Stimulated activated naive CD4-positive, alpha-beta T cell (primary cell): ENCODE measurements at places on chromosomes 16 and 17.

GRCh38 chr17:77287432-77288068 lies 146.8 kb downstream of the SEC14L1 start:
- DNase-seq, result no peak

DNA sequence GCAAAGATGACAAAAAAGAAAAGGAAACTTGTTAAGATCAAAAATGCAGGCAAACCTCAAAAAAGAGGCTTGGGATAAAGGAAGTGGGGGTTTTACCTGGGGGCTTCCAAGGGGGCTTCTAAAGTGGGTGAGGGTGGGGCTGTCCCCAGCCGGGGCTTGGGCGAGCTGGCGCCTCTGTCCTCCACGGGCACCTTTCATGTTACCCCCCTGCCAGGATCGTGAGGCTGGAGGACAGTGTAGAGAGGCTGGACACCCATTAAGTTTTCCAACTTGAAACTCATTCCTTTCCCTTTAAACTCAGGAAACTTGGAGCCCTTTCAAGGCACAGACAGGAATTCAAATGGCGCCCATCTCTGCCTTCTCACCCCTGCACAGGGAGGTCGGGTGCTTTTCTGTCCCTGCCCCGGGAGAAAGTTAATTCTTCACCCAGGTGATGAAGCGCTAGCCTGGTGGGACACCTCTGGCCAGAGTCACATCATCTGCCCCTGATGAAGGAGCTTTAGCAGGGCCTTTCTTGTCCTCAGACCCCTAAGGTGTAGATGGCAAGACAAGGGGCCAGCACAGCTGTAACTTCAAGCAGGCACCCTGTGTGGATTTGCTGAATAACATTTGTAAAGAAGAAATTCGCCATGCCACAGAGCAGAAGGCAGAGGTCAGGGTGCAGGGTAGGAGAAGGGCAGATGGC lies 87.3 kb downstream of the C16orf78 start:
- no peak for DNase-seq

GRCh38 chr17:75854881-75855309 lies 240 bp downstream of the WBP2 start:
- no peak for DNase-seq

DNA sequence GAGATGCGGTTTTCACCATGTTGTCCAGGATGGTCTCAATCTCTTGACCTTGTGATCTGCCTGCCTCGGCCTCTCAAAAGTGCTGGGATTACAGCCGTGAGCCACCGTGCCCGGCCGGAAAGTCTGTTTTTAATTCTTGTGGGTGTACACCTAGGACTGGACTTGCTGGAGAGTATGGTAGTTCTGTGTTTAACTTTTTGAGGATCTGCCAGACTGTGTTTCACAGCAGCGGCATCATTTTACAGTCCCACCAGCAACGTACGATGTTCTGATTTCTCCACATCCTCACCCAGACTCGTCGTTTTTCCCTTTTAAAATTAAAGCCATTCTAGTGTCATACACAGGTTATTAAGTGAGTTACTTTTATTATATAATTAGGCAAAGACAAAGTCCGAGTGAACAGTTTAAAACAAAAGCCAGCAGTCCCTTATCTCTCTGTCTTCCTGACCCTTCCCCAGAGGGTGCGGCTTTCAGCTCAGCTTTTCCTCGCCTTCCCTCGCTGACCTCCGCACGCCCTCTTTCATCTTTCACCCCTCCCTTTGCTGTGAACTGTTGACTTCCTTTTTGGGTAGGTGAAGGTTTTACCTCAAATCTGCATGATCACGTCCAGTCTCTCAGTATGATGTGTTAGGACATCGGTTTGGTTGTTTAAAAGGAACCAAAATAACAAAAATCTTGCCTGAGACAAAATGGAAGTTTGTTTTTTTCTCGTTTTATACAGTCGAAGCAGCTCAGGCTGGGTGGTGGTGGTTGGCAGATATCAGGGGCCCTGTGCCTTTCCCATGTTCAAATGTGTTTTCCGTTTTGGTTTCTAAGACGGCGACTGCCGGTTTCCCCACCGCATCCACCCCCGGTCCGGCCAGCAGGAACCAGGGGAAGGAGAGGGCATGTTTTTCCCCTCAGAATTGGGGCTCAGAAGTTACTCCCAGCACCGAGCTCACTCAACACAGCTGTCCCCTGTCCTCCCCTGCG lies 18.0 kb downstream of the FAM234A start:
- DNase-seq, result no peak

- DNase-seq, result no peak
These were observed 29.0 kb downstream of the SLC25A10 start for GRCh38 chr17:81741049-81741593.

DNA sequence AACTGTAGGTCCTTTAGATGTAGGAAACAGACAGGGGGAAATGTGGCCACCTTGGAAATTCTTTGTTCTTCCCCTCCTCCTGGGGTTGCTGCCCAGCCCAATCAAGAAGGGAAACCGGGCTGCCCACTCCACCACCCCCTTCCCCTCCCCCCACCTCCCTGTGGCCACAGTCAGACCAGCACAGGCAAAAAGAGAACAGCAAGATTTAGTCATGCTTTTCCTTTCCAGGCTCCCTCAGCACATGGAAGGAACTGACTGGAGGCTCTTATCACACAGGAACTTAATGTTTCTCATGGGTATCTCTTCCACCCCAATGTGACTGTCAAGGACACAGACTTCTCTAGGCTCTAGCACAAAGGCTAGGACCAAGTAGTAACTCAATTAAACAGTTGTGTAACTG lies 3.0 kb upstream of the CCL1 start:
- DNase-seq, result no peak

DNA sequence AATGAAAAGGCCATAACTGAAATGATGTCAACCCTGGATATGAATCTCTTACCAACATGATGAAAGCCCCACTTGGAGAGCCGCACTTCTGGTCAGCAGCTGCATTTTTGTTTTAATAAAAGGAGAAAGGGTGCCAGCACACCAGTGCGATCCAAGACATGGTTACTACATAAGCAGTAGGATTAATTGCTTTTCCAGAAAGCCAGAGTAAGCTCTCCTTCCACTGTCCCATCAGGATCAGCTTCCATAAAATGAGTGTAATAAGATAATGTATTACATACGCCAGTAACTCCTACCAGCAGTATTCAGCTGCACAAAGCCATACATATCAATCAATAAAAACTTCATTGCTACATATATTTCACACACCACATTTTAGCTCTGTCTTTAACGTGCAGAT lies 26.3 kb upstream of the NACA2 start:
- DNase-seq, result no peak

GRCh38 chr17:44338702-44339101 lies 6.4 kb upstream of the GRN start:
- DNase-seq, result no peak

DNA sequence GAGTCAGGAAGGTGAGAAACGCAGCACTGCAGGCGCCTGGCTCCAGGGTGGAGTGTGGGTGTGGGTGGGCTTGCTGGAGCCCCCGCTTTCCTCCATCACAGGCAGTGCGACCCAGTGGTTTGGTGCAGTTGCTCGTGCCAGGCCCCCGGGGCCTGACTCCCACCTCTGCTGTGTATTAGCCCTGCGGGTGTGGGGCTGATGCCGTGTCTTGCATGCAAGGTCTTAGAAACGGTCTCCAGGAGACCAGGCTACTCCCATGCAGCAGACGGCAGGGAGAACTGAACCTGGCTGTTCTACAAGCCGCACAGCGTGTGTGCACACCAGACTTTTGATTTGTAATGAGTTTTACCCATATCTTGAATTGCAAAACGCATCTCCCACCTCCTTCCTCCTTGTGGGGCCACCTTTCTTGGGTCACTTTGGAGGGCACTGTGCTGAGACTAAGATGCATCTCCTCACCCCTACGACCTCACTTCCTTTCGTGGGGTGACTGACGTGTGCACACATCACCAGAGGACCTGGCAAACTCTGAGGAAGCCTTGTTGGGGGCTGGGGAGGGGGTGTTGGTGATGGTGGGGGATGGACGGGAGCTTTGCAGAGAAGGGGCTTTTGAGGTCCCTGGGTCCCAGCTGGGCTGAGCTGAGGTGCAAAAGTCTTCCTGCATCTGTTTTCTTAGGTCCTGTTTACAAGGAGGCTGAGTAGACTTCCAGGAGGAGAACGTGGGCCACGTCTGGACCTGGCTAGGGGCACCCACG lies 101.8 kb upstream of the TNRC6C start:
- no peak for DNase-seq

- DNase-seq, result no peak
These were observed 20.3 kb upstream of the CDH5 start for GRCh38 chr16:66346221-66346620.

DNA sequence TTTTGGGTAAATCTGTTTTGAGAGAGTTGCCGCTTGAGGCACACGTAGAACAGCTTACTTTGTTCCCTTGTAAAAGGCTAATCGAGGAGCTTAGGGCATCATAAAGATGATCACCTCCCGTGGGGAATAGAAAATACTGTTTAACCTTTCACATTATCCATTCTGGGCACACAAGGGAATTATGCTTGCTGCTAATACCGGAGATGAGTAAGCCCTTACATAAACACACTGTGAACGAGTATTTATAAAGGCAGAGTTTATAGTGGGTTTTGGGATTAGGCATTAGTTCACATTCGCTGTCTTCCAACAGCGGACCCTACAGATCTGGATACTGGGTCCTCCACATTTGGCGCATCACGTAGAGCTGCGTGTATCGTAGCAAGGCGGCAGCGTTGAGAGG lies 51.2 kb upstream of the CNTNAP4 start:
- no peak for DNase-seq

DNA sequence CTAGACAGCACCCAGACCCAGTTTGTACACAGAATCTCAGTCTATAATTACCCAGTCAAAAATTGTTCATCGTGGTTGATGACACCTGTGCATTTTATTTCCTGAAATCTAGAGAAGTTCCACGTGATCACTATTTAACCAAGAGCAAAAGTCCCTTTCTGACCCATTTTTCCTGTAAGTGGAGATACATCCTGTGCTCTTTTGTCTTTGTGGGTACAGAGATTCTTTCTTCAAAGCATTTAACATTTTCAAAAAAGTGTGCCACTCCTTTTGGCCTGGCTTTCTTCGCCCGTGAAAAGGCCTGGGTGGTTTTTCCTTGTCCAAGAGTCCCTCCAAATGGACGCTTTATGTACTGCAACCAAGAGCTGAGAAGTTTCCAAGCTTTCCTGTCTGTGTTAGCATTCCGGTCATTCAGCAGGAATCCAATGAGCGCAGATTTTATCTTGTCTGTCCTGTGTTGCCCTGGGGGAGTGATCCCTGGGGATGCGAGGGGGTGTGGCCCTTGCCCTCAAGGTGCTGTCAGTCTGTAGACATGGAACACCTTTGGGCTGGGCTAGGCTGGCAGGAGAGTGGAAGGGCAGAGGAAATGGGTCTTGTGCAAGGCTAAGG lies 161.1 kb upstream of the CACNG5 start:
- DNase-seq, result peak; percentile 87

- DNase-seq, result no peak
These were observed 49.9 kb upstream of the ZNF750 start for GRCh38 chr17:82889496-82890338.

DNA sequence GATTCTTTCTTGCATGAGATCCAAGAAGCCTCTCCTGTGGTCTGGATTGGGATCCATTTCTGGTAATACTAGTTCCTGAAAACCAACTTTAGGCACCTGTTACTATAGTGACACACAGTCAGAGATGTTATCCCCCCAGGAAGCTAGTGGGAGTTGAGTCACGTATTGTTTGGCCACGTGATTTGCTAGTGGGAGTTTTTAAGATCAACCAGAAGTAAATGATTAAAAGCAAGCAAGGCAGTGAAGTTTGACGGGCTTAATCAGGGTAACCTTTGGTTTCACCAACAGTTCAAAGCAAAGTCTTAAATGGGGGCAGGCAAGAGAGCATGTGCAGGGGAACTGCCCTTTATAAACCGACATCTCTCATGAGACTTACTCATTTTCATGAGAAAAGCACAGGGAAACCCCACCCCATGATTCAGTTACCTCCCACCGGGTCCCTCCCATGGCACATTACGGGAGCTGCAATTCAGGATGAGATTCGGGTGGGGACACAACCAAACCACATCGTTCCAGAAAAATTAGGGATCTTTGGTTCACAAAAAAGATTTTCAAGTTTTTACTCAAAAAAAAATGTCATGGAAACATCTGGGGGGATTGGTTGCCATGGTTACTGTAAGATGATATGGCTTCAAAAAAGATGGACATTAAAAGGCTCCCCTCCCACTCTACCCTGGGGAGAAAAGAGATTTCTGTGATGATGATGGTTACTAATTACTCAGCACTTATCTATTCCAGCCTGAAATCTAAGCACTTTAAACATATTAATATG lies 483.1 kb upstream of the ERCC4 start:
- no peak for DNase-seq

DNA sequence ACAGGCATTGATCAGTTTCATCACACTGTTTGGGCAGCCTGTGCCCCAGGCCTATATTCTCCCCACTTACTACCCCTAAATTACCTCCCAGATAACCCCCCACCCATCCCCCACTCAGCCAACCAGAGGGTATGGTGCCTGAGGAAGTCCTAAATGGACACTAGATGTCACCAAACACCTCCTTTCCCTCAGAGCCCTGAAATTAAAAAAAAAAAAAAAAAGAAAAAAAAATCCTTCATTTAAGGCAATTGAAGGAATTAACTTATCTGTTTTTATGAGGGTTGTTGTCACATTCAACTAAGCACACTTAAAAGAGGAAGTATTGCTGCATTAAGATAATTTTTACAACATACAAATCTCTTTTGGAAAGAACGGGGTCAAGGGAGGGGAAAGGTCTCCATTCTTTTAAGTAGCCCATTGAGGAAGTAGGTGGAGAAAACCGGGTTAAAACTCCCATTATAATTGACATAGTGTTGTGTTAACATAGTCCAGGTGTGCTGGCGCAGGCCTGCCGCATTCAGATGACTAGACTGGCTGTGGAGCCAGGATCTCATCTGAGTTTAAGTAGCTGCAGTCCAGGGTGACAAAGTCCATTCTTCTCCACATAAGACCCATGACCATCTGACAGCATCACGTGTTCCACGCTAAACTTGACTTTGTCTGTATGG lies 46.3 kb downstream of the SNX11 start:
- no peak for DNase-seq

- DNase-seq, result no peak
These were observed 15.7 kb downstream of the PSMD11 start for GRCh38 chr17:32460054-32460453.

DNA sequence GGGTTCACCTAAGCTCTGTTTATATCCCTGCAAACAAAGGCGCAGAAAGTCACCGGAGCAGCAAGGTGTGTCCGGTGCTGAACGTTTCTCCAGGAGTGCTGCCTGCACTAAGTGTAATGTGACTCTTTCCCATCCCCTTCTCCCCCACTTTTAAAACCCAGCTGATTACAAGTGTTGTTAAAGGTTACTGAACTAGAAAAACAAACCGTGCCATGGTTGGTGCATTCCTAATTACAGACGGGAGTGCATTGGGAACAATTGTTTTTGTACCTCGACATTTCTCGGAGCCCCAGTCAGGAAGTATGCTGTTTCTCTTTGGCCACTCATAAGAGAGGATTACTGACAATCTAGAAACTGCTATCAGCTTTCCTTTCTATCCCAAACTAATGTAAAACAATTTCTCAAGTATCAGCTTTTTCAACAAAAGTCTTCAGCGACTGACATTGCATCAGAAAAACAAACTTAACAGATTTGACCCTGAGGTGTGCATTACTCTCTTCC lies 441.0 kb upstream of the SALL1 start:
- DNase-seq, result no peak

DNA sequence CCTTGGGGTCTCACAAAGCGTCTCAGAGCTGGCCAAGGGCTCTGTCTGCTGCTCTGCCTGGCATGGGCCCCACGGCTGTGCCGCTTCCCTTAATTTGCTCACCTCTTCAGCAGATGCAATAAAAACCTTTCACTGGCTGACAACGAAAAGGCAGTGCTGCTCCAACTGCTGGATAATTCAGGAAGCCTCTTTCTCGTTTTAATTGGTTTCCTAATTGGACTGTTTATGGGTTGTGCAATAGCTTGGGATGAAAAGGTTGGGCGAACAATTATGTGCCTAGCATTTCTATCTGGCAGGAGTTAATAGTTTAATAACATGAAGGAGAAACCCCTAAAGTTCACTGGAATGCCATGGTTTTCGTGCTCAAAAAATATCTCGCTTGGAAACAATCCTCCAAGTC lies 234.1 kb upstream of the IRX5 start:
- no peak for DNase-seq
